Karpas-422 (cell line): ENCODE measurements at places on chromosomes 3 and 15.

- no peak for DNase-seq
Measured at GRCh38 chr3:64808061-64808460, 120.3 kb upstream of the ADAMTS9 start.

DNA sequence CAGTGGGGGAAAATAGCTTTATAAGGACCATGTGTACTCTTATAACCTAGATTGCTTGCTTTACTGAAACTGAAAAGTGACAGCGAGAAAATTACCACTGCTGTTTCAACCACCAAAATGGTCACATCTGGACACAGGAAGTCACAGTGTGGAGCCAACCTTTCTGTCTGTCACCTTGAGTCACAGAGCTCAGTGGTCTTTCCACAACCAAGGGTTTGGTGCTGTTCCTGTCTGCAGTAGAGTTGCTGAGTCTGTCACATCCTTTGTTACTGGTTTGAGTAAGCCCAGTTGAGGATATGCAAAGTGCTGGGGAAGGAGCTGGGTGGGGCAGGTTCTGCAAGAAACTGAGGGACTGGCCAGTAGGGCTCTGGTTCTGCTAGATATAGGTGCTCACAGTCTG, 139.1 kb upstream of the EIF1B start:
- DNase-seq, result peak; percentile 72

DNA sequence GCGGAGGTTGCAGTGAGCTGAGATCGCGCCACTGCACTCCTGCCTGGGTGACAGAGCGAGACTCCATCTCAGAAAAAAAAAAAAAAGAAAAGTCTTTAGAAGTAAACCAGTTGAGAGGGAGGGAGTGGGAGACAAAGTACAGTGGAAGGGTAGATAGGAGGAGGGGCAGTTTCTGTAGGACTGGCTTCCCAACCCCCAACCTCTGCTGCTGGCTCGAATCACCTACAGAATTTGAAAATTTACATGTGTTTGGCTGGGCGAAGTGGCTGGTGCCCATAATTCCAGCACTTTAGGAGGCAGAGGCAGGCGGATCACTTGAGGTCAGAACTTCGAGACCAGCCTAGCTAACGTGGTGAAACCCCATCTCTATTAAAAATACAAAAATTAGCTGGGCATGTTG, 24.1 kb upstream of the SEMA4B start:
- DNase-seq, result no peak

GRCh38 chr15:72117486-72118016, 399 bp downstream of the MYO9A start:
- DNase-seq, result no peak

DNA sequence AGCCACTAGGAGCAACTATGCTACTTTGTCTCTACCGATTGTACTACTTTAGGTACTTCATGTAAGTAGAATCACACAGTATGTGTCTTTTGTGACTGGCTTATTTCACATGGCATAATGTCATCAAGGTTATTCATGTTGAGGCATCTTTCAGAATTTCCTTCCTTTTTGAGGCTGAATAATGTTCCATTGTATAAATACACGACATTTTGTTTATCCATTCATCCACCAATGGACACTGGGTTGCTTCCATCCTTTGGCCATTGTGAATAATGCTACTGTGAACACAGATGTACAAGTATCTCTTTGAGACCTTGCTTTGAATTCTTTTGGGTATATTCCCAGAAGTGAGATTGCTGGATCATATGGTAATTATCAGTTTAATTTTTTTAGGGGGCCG, 29.2 kb downstream of the MYO5A start:
- DNase-seq, result no peak

DNA sequence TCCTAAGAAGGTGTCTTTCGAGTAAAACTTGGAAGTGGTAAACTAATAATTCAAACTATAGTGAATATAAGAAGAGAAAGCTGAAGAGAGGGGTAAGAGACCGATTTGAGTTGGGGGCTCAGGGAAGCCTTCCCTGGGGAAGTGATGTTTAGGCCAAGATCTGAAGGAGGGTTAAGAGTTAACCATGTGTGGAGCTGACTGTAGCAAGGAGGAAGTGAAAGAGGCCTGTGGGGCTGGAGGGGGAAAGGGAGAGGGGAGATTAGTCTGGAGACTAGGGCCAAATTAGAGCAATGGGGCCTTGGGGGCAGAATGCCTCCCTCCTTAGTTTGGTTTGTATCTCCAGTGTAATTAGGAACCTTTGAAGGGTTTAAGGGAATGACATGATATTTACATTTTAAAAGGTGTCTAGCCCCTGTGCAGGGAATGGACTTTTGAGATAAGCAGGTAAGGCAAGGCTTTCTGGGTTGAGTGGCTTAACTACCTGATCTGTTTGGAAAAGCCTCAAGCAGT, 2.2 kb downstream of the ZNF592 start:
- DNase-seq, result peak; percentile 82

- no peak for DNase-seq
Measured at GRCh38 chr3:126782536-126782935, 78.5 kb downstream of the CHCHD6 start.

- DNase-seq, result no peak
Measured at GRCh38 chr3:169034401-169034800, 629.1 kb downstream of the MECOM start.

GRCh38 chr3:121918779-121919483, 24.7 kb downstream of the SLC15A2 start:
- DNase-seq, result no peak

GRCh38 chr3:152930516-152930915, 95.6 kb downstream of the P2RY1 start:
- DNase-seq, result no peak

- DNase-seq, result peak; percentile 57
Measured at GRCh38 chr3:57691411-57692132, 1.3 kb downstream of the DENND6A start.

- no peak for DNase-seq
Measured at GRCh38 chr3:101193957-101194356, 126.4 kb downstream of the IMPG2 start.

GRCh38 chr15:78241017-78241416, 6.7 kb upstream of the ACSBG1 start:
- peak; percentile 90 for DNase-seq

DNA sequence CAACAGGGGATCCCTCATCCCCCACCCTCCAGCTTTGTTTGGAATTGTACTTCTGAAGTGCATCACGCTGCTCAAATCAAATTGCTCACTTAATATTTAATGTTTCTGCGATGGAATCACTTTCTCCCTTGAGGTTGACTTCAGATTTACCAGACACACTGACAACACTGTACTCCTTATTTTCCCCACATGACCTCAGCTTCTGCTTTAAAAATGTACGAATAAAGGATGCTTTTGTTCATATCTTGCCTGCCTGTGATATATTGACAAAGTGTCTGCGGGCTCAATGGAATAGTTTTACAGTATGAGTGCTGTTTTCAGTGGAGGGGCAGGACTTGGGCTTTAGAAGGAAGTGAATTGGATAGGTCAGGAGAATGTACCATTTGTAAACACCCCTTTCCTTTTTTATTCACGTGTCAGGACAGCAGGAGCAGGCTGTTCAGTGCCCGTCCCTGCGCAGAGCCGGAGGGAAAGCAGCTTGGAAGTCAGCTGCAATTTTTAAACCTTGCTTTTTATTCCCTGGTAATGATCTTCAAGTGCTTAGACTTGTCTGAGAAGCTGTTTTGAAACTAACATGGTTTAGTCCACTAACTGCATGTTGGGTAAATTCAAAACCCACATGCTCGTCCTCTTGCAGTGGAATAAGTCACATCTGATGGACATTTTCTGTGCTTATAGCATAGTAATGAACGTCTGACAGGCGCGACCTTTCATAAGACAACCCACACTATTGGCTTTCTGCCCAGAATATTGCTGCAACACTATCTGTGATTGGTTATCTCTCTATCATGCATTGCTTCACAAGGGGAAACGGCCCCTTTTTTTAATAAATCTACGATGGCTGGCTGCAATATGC, 29.9 kb downstream of the MBNL1 start:
- DNase-seq, result peak; percentile 95

DNA sequence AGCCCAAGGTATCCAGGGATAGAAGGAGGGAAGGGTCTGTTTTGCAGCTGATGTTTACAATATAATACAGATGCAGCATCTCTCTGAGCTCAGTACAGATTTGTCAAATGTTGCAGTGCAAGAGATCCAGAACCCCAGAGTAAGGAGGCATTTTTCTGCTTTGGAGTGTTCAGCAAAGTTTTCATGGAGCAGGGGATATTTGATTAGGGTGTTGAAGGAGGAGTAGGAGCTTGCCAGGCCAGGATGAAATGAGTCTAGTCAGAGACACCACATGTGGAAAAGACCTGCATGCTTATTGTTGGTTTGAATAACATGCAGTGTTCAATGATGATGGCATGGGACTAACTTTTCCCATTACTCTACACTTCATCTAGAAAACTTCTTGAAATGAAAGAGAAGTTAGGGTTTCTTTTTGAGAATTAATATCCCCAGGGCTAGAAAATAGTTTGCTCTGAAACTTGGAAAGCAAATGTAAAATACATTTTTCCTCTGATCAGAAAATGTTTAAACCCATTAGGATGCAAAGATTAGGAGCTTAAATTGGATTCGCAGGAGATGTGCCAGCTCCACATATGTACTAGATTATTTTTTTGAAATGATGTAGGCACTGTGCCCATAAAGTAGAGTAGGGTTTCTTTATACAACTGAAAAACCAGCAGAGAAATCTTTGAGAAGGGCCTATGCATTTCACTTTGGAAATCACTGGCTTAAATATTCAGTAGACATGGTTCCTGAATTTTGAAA, 243.8 kb downstream of the CACNA2D3 start:
- DNase-seq, result no peak

DNA sequence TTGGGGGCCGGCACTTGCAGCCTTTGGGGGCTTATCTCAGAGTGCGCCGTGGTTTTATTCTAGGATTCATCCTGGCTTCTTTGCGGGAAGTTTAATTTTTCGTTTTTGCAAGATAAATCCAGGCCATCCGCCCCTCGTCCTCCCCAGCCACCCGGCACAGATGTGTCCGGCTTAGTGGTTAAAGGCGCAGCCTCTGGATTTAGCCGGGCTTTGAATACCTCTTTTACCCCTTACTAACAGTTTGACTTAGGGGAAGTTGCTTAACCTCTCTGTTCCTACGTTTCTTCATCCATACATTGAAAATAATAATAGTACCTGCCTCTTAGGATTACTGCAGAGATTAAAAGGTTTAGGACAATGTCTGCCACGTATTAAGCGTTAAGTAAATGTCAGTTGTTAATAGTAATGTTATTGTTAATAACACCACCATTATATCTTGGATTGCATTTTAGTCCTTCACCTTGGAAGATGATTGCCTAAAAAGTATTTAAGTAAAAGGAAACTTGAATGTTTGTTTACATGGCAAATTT, 714 bp downstream of the ECT2 start:
- DNase-seq, result peak; percentile 74

DNA sequence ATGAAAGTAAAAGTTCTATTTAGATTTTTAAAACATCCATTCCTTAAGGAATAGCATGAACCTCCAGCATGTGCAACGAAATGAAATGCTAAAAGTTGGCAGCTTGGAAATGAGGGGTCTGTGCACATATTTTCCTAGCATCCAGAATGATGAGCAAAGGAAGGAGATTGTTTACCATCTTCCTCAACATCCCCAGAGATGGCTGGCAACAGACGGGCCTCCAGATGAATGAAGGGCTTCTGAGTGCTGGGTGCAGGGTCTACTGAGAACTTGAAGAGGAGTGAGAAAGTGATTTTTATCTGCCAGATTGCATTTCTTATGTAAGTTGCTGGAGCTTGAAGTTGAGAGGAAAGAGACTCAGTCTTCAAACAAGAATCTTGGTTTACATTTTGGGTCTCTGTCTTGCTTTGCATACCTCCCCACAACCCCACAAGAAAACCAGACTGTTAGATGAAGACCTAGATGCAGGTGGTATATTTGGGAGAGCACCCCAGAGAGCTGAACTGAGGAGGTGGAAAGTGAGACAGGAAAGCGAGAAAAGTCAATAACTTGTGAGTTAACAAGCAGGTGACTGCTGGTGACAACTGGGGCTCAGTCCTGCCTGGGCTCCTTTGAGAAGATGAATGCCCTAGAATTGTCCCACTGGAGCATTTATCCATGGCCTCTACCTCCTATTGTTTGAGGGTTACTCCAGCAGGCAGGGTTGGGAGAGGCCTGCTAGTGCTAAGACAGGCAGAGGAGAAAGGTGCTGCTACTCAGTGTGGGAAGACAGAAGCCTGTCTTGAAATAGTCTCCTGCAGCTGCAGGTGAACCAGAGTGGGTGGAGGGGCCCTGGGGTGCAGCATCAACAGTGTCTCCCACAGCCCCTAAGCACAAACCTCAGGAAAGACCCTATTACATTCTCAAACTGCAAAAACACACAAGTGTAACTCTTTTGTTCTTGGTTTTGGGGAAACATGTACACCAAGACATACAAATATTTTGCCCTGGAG, 10.5 kb upstream of the CCK start:
- DNase-seq, result no peak

DNA sequence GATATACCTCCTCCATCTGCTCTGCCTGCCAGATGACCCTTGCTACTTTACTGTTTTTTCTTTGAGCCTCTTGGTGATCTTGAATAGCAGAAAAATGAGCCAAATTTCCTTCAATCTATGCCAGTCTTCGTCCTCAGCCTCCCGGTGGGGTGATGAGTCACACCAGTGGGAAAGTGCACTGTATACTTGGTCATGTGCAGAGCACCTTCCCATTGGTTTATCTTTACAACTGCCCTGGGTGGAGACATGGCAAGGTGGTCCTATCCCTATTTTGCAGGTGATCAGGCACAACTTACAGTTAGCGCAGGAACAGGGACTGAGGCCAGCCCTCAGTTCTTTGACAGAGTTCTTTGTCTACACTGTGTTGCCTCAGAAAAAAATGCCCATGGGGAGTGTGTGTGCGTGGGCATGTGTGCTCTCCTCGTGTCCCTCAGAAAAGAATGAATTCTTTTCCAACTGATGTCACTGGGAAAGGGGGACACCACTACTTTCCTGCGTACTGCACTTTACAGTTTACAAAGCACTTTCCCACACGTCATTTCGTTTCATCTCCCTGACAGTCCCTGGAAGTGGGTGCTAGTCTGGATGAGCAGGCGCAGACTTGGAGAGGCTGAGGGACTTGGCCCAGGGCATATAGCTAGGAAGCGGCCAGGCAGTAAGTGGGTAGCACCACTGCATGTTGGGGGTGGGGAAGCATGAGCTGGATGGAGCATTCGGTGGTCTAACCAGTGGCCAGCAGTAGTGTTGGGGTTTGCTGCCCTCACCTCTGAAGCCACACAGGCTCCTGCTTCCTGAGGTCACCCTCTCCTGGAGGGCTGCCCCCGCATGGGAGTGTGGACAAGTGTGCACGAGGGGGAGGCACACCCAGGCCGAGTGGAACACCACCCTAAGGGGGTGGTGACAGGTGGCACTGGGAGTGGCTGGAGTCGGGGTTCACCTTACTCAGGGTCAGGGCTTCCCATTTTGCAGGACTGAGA, 24.1 kb downstream of the SMAD3 start:
- DNase-seq, result no peak

GRCh38 chr3:117603097-117603496, 893.5 kb downstream of the TUSC7 start:
- DNase-seq, result no peak
